ENCODE measurements at places on chromosomes 1 and 21.

GRCh38 chr1:18868801-18869424 is 9.5 kb upstream of the TAS1R2 start:
- DNase-seq: no peak

DNA sequence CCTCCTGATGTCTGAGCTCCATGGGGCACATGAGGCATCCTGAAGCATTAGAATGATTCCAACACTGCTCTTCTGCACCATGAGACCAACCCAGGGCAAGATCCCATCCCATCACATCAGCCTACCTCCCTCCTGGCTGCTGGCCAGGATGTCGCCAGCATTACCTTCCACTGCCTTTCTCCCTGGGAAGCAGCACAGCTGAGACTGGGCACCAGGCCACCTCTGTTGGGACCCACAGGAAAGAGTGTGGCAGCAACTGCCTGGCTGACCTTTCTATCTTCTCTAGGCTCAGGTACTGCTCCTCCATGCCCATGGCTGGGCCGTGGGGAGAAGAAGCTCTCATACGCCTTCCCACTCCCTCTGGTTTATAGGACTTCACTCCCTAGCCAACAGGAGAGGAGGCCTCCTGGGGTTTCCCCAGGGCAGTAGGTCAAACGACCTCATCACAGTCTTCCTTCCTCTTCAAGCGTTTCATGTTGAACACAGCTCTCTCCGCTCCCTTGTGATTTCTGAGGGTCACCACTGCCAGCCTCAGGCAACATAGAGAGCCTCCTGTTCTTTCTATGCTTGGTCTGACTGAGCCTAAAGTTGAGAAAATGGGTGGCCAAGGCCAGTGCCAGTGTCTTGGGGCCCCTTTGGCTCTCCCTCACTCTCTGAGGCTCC is 11.1 kb upstream of the RASSF5 start:
- DNase-seq: peak; percentile 34

- DNase-seq: peak; percentile 94
These were observed 15.2 kb upstream of the ZNF692 start for GRCh38 chr1:248873993-248874533.

GRCh38 chr1:30933874-30934252 is 25.3 kb upstream of the SDC3 start:
- no peak for DNase-seq

DNA sequence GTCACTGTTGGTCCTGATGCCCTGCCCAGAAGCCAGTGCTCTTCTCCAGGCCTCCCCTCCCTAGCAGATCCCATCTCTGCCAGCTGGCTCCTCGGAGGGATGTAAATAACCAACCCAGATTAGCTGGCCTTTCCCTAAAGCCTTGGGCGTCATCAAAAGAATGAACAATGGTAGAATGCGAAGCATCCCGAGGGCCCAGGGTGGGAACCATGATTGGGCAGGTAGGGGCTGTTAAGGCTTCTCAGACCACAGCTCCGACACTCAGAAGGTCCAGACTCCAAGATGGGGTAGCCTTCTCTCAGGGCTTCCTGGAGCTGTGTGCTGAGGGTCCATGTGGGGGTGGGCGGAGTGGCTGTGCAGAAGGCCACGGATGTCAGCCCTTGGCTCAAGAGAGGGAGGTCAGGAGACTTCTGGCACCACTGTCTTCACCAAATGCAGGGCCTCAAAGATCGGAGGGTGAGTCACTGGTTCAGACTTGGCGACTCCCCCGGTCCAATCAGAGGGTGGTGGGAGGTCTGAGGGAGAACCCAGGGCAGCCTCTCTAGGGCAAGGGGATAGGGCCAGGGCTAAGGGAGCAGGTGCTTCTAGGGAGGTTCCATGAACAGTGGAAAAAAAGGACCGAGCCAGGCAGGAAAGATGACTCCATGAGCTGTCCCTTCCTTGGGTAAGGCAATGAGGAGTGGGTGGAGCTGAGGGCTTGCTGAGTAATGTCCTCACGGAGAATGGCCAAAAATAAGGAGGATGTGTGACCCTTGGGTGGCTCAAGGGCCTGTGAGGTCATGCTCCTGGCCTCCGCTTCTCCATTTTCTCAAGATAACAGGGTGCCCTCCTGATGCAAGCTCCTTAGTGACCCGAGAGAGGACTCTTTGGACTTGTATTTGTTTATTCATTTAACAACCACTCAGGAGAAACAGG is 58.4 kb upstream of the EPS8L3 start:
- DNase-seq: no peak

DNA sequence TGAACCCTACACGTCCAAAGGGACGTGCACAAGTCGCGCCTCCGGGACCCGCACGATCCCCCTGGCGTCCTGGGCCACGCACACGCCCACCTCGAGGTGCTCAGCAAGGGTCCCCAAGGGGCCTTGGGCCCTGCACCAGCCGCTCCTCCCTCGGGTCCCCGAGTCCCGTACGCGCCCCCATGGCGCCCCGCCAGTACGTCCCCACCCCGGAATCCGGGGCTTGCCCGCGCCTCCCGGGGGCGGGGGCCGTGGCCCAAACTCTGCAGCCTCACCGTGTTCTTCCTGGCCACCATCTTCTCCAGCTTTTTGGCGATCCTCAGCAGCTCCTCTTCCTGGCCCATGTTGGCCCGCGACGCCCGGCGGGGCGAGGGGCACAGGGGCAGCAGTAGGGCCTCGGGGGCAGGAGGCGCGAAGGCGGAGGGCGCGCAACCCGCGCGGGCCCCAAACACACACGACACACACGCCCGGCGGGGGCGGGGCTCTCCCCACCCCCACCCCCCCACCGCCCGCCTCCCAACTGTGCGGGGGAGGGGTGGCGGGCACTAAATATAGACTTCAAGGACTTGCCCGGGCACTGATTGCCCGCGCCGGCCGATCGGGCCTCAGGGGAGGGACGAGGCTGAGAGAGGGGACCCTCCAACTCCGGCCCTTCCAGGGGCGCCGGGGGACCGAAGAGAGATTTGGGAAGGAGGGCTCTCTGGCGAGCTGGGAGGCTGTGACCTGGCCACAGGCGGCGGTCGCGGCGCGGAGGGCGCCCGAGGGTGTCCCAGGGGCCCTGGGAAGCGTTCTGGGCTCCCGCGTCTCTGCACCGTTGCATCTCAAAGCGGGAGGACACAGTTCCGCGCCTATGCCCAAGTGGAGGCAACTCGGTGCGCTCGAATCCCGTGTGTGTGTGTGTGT is at the start of gene TCEA3:
Gene TCEA3 (minus strand): TSS at position 456 of the 900 bp plus-strand sequence. CDS start 115 bp downstream, at position 341.
- DNase-seq: peak; percentile 21

DNA sequence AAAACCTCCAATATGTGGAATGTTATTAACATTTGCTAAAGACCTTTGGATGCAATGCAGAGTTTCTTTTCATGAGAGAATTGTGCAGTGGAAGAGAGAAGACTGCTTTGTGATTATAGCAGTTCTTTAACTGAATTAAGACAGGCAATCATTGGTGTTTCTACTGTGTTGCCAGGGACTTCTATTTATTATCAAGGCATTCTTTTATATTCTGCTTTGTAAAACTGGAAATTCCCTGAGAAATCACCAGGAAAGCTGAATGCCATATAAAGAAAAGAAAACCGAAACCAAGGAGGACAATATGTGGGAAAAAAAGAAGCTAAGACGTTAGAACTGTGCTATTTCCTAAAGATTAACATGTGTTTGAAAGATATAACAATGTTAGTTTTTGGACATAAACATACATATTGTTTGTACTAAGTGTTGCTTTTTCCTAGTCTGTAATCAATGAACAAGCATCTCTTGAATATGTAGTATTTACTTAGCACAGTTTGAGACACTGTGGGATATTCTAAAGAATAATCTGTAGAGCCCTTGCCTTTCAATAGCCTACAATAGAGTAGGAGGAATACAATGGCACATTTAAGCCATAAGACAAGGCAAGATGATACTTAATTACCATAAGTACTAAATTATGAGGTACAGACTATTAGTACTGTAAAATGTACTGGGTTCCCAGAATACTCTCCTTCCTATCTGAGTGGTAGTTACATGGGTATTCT is 47.1 kb downstream of the EXTL2 start:
- no peak for DNase-seq

DNA sequence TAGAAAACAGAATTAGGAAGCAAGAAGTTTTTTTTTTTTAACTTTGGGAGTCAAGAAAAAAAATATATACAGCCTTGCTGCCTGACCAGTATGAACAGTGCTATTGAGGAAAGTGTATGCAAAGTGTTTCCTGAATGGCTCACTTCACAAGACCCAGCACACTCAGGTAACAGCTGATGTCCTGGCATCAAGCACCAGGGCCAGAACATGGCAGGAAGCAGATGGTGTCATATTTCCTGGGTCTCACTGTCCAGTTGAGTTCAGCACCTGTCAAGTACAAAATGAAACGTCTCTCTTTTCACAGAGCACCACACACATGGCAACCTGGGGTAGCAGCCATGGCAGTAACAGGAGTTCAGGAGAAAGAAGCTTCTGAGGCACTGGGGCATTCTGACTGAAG is 372.3 kb downstream of the TTLL7 start:
- peak; percentile 7 for DNase-seq

All from DMS79 (cell line).